ENCODE measurements at places on chromosomes 16 and 17. TPM values are rescaled to one million over a fixed set of nuclear protein-coding genes. Genes with fewer than 3 reads are reported as not detected.

The RHBDF2 gene
- total RNA-seq: 12.9 TPM

The UTS2R gene
- total RNA-seq: 0.29 TPM

The NEURL4 gene
- total RNA-seq: 31.2 TPM

The EME1 gene
- total RNA-seq: 3.0 TPM

The CTRB1 gene
- not detected for total RNA-seq

The SMIM36 gene
- not detected for total RNA-seq

The WFIKKN1 gene
- 1.8 TPM for total RNA-seq

The DNAI2 gene
- total RNA-seq: not detected

The CDIP1 gene
- 16.6 TPM for total RNA-seq

The HERPUD1 gene
- 192 TPM for total RNA-seq

The ADPRM gene
- 15.9 TPM for total RNA-seq

The SDK2 gene
- total RNA-seq: 19.2 TPM

The CMTM1 gene
- total RNA-seq: 4.3 TPM

The ACSM2B gene
- total RNA-seq: 77.8 TPM

The NPIPB12 gene
- total RNA-seq: 18.6 TPM
